ENCODE measurements at places on chromosomes 3 and 15.

DNA sequence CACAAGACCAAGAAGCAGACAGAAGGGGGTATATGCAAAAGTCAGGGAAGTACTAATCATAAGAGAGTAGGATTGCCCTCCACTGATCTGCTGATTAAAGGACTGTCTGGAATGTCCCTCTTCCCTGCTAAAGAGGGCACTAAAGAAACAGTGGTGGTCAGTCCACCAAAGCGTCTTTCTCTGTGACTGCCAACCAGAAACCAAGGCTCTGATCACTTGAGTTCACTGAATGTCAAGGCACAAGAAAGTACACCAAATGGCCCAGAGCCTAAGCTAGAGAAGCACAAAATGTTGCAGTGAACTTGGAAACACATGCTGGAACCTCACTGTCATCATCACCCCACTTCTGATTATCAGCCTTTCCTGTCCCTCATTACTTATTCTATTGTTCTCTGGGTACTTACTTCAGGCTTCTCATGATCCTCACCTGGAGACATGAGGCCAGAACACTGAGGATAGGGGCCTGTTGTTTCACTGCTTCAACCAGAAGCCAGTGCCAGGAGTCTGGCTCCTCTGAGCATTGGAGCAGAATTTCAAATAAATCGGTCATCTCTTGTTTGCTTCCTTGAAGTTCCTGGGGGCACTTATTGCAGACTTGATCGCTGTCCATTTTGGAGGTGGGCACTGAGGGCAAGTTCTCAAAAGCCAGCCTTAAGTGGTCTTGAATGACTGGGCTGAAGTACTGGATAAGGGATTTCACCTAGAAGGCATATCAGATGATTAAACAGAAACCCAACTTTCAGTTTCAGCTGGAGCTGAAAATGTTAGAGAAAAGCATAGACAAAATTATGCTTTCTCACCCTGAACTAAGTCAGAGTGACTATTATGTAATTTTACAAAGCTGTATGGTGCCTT is 58.9 kb downstream of the EIF3J start:
- H3K4me3 ChIP-seq: no peak overlapping the region
- H3K27ac ChIP-seq: no peak overlapping the region
- H3K27me3 ChIP-seq: no peaks in the 10 kb centered on the region
- no peak for DNase-seq
- H3K4me1 ChIP-seq: no peaks in the 10 kb centered on the region
- H3K36me3 ChIP-seq: peaks cover 5% of the 10 kb centered on the region

DNA sequence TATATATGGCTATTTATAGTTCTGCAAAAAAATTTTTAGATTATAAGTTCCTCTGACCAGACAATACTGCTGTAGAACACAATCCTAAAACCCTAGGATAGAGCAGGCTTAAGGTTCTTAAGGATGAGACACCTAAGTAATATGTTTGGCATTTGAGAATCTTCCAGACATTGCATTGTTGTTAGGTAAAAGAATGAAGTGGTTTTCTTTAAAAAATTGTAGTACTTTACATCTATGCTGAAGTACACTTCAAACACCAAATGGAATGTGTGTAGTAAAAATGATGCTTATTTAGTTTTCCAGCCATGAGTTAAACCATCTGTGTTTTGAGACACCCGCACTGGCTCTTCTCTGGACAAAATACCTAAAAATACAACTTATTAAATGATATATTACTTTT is 857.7 kb downstream of the OTOL1 start:
- no peak for DNase-seq
- no peaks in the 10 kb centered on the region for H3K27me3 ChIP-seq
- H3K4me3 ChIP-seq: no peak overlapping the region
- H3K4me1 ChIP-seq: no peaks in the 10 kb centered on the region
- H3K36me3 ChIP-seq: no peaks in the 10 kb centered on the region

- no peak overlapping the region for H3K4me3 ChIP-seq
- no peaks in the 10 kb centered on the region for H3K27me3 ChIP-seq
- H3K4me1 ChIP-seq: no peaks in the 10 kb centered on the region
- no peak for DNase-seq
- H3K36me3 ChIP-seq: no peaks in the 10 kb centered on the region
These were observed 545.0 kb downstream of the PYDC2 start for GRCh38 chr3:192005989-192006388.

DNA sequence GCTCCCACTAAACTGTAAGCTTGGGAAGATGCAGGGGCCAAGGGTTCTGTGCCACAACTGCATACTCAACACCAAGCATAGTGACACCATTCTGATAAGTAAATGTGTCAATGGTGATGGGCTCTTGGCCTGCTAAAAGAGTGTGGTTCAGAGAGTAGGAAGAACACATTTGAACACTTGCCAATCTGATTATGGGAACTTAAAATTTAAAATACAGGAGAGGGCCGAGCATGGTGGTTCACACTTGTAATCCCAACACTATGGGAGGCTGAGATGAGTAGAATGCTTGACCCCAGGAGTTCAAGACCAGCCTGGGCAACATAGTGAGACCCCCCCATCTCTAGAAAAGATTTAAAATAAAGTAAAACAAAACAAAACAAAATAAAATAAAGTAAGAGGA is 34.1 kb downstream of the PTPN9 start:
- no peaks in the 10 kb centered on the region for H3K36me3 ChIP-seq
- H3K27me3 ChIP-seq: no peaks in the 10 kb centered on the region
- H3K27ac ChIP-seq: no peak overlapping the region
- H3K4me3 ChIP-seq: no peak overlapping the region
- no peak for DNase-seq

DNA sequence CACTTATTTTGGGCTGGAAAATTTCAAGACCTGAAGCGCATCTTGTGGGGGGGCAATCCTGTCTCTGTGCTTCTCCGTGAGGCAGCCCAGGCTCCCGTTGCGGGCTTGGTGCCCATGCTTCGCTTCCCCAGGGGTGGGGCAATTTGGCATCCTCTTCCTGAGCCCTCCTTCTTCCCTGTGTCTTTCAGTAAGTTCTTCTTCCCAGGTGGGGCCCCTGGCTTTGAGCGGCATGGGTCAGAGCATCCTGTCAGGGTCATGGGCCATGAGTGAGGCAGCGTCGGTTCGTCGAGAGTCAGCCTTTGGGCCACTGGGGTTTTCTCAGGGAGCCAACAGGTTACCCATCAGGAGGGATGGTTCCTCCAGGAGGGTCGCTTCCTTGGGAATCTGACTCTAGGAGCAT is 200.7 kb downstream of the UBE3A start:
- H3K4me3 ChIP-seq: no peak overlapping the region
- no peak for DNase-seq
- H3K27me3 ChIP-seq: no peaks in the 10 kb centered on the region
- H3K4me1 ChIP-seq: no peaks in the 10 kb centered on the region

DNA sequence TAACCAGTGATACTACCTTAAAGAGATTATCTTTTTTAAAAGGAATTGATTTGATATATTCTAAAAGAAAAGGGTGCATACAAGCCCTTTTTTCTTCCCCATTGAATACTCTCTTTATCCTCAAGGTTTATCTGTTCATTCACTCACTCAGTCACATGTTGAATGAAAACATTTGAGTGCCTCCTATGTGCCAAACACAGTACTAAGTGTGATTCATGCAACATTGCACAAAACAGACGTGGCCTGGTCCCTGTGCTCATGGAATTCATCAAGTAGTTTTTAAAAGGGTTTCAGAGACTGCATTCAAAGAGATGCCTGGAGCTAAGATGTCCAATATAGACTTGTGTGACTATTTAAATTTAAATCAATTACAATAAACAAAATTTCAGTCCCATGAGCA is 462.2 kb upstream of the MDFIC2 start:
- no peaks in the 10 kb centered on the region for H3K4me1 ChIP-seq
- DNase-seq: no peak
- H3K4me3 ChIP-seq: no peak overlapping the region

DNA sequence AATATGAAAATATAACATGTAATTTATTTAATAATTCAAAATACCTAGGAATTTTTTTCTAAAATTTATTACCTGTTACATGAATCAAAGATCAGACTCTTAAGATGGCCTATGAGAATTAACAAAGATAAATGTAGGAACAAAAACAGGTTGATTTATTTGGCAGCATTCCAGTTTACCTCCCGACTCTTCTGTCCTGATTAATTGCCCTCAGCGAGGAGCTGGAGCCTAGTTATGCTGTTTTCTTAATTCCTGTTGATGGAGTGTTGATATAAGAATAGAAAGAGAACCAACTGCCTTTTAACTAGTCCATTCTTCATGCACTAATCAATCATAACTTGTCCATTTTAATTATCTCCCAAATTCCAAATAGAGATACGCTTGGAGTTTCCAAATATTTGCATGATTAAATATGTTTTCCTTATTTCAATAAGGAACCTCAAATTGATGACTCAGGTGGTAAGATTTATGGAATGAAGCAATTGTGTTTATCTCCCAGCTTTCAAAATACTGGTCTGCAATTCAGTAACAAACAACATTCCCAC is 10.6 kb upstream of the CPB1 start:
- H3K27ac ChIP-seq: no peak overlapping the region
- no peaks in the 10 kb centered on the region for H3K27me3 ChIP-seq
- DNase-seq: no peak
- no peak overlapping the region for H3K4me3 ChIP-seq

DNA sequence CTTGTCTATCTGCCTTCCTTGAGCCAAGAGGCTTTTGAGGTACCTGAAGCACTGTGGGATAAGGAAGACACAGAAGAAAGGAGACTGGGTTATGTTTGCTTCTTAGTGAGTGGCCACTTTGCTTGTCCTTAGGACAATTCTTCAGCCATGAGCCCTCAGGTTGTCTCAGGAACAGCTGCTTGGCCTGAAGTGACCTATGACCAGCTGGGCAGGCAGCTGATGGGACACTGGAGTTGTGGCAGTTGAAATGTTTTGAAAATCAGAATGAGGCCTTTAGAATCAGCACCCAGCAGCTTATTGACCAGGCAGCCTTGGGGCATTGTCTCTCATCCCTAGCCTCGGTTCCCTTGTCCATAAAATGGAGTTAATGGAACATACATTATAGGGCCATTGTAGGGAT is 37.0 kb downstream of the RBP2 start:
- no peak for DNase-seq
- H3K4me1 ChIP-seq: no peaks in the 10 kb centered on the region
- no peak overlapping the region for H3K27ac ChIP-seq
- H3K27me3 ChIP-seq: no peaks in the 10 kb centered on the region
- H3K4me3 ChIP-seq: no peak overlapping the region

- H3K36me3 ChIP-seq: no peaks in the 10 kb centered on the region
- DNase-seq: no peak
- H3K27ac ChIP-seq: no peak overlapping the region
- no peaks in the 10 kb centered on the region for H3K27me3 ChIP-seq
- H3K4me3 ChIP-seq: no peak overlapping the region
- H3K4me1 ChIP-seq: no peaks in the 10 kb centered on the region
These were observed 251.4 kb downstream of the ADAMTS17 start for GRCh38 chr15:100090411-100090810.

GRCh38 chr3:100982710-100983109 is 10.5 kb downstream of the ABI3BP start:
- DNase-seq: peak; percentile 50
- no peak overlapping the region for H3K4me3 ChIP-seq
- no peak overlapping the region for H3K27ac ChIP-seq
- no peaks in the 10 kb centered on the region for H3K27me3 ChIP-seq

DNA sequence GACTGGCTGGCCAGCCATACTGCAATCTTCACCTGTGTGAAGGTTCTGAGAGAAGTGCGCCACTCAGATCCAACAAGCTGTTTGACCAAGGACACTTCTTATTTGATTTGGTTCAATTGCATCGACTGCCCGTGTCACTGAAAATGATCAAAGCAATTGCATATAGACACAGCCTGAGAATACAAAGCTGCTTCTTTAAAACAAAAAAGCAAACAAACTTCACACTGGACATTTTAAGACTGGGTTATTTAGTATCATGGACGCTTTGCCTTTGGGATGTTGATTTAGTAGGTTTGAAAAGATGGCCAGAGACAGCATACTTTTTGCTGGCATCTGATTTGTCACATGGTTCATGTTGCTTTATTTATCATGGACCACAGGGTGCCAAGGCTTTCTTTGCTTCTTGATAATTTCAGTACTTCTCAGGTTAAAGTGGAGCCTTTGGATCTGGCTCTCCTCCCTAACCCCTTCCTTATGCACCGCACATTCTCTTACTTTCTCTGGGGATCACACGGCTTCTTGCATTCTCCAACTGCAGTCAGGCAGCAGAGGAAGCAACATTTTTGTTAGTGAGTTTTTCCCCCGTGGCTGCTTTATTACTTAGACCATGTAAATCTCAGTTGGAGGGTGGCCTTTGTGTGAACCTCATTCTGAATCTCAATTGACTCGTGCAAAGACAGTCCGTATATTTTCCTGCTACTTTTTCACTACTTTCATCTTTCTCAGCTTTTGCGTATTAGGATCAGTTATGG is 151.0 kb downstream of the CD47 start:
- no peak for DNase-seq
- no peaks in the 10 kb centered on the region for H3K27me3 ChIP-seq
- H3K4me3 ChIP-seq: no peak overlapping the region
- no peaks in the 10 kb centered on the region for H3K36me3 ChIP-seq
- no peak overlapping the region for H3K27ac ChIP-seq

DNA sequence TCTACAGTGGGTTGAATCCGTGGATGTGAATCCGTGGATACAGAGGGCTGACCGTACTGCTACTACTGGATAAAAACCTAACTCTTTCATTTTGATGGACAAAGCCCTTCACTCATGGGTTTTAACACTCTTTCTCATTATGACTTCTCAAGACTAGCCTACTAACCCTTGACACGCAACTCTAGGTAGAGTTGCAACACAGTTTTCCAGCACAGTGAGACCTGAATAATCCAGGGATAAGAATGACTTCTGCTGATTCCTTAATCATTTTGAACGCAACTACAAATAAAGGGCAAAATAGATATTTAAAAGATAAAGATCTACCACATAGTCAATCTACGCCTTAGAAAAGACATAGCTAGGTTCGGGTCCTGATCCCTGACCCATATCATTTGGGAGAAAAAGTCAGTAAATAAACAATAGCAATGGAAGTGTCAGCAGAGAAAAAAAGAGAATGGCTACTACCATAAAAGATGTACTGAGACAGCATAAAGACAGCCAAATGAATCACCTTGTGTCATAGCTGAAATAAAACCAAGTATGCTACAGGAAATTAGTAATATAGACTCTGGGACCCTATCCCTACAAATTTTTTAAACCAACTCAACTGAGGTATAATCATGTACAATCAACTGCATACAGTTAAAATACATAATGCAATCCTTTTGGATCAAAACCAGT is 87.6 kb downstream of the DPH6 start:
- no peak overlapping the region for H3K4me3 ChIP-seq
- no peaks in the 10 kb centered on the region for H3K4me1 ChIP-seq
- no peak overlapping the region for H3K27ac ChIP-seq

- no peaks in the 10 kb centered on the region for H3K36me3 ChIP-seq
- H3K27me3 ChIP-seq: no peaks in the 10 kb centered on the region
- DNase-seq: no peak
These were observed 127.8 kb upstream of the SLC7A14 start for GRCh38 chr3:170713653-170714052.

DNA sequence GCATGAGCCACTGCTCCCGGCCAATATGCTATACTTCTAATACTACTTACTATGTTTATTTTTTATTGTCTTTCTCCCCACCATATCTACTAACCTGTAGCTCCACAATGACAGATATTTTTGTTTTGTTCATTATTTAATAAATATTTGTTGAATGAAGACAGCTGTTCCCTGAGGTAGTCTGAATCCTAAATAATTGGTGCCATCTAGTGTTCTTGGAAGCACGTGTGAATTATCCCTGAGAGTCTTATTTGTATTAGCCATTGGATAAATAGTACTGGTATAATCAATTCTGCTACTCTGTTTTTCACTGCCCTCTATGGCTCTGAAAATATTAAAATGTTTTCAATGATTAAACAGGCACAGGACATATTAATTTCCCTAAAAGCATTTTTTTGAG is 5.6 kb upstream of the APPL1 start:
- H3K36me3 ChIP-seq: no peaks in the 10 kb centered on the region
- no peaks in the 10 kb centered on the region for H3K4me1 ChIP-seq
- DNase-seq: peak; percentile 18

All from fibroblast of lung (primary cell).